LHCN-M2 (cell line): ENCODE measurements at places on chromosomes 3 and 15. TPM values are rescaled to one million over a fixed set of nuclear protein-coding genes. Genes with fewer than 3 reads are reported as not detected.

DNA sequence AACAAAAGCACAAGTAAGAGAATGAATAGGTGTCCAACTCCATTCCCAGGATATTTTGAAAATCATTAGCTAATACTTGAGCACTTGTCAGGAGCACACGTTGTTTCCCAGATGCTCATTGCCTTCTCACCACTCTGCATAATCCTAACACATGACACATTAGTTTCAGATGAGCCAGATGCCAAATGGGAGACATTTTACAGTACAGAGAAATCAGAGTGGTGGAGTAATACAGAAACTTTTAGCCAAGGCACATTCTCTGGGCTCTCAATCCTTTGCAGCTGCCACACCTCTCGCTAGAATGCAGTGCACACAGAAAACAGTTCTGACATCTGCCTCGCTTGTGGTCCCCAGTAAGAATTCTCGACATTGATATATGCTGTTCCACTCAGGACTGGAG lies 76.6 kb downstream of the P3H2 start:
- peak; percentile 78 for DNase-seq

GRCh38 chr3:150130404-150131100 lies 159.9 kb upstream of the PFN2 start:
- no peak for DNase-seq

DNA sequence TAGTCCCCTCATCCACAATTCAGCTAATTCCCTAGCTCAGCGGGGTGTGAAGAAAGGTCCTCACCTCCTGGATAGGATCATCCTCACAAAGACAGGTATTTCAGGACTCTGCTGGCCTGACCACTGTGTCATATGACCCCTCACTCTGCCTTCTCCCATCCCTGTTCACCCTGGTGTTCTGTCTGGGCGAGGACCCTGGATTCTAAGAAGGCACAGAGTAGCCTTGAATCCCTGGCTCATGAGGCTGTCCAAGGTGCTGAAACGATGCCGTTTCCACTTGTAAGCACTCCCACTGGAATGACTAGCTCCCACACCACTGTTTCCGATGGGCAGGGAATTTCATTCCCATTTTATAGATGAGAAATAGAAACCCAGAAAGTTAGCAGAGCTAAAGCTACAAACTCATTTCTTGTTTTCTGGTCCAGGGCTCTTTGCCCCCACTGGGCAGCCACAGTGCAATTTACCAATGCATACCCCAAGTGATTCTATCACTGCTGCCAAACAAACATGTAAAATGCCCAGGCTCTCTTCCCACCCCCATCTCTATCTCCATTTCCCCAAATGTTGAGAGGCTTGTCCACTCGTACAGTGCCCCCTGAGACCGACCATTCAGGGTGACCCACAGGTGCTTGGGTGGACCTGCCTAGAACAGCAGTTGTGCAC lies 83.2 kb downstream of the RAB11A start:
- DNase-seq, result peak; percentile 36

DNA sequence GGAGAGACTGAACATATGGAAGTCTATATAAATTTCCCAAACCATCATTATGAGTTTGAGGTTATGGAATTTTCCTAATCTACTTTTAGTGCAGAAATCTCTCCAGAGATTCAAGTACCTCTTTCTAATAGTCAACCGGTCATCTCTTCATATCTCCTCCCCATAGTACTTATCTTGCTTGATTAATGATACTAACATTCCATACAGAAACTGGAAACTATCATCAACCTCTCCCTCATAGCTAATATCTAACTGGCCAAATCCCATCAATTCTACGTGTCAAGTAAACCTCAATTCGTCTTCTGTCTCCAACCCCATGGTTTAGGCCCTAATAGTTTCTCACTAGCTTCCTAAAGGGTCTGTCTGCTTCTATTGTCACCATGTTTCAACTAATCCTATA lies 44.4 kb upstream of the VGLL3 start:
- no peak for DNase-seq

- peak; percentile 91 for DNase-seq
Observed at GRCh38 chr3:174440741-174441587, 418.2 kb upstream of the NAALADL2 start.

GRCh38 chr3:110788794-110789193 lies 282.8 kb upstream of the NECTIN3 start:
- DNase-seq, result no peak

Gene TGFBR2
- 278 and 330 TPM in 2 replicates for total RNA-seq

GRCh38 chr3:23950293-23950692 lies 5.2 kb downstream of the NR1D2 start:
- no peak for DNase-seq

DNA sequence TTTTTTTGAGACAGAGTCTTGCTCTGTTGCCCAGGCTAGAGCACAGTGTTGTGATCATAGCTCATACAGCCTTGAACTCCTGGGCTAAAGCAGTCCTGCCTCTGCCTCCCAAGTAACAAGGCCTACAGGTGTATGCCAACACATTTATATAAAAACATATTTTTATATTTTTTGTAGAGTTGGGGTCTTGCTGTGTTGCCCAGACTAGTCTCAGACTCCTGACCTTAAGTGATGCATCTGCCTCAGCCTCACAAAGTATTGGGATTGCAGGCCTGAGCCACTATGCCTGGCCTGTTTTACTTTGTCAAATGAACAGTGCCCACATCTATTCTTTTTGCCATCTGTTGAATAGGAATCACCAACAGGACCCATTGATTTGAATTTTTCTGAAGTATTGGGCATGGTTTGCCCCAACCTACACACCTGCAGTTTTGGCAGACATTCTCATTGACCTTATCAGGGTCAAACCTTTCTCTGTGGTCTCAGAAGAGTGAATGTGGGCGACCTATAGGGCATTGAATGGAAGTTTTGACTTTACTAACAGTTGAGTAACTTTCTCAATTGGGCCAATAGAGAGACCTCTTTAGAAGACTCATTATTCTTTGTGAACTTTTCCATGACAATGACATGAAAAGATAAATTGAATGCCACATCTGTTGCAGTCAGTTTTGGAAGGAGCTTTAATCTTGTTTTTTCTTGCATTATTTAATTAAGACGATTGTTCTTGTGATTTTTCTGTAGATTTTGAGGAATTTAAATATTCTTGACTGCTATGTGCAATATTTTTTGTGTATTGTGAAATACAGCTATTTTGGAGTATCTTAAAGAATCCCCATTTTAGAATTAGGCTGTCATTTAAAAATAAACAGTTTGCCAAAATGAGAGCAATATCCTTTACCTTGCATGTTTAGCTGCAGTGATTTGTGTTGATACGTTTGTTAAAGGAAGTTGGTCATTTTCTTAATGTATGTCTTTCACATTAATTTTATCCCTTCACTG lies 2.7 kb downstream of the IREB2 start:
- no peak for DNase-seq

- no peak for DNase-seq
Observed at GRCh38 chr3:149648525-149648924, 9.3 kb downstream of the WWTR1 start.

Gene GOLGA8M
- 0.29 TPM in 1 of 2 replicates, not detected in the other for total RNA-seq

Gene CCR4
- not detected in 2 replicates for total RNA-seq

Gene PYGO1
- 10.5 and 11.7 TPM in 2 replicates for total RNA-seq

- no peak for DNase-seq
Observed at GRCh38 chr3:97821287-97821773, 481 bp upstream of the CRYBG3 start.

Gene POLQ
- total RNA-seq, result 11.9 and 14.6 TPM in 2 replicates

- no peak for DNase-seq
Observed at GRCh38 chr3:169748670-169749069, 16.2 kb downstream of the TERC start.

- DNase-seq, result peak; percentile 72
Observed at GRCh38 chr3:146454796-146455195, 14.6 kb downstream of the PLSCR2 start.

Gene CCDC32
- total RNA-seq, result 12.9 and 14.1 TPM in 2 replicates

Gene GOLGA8R
- 1.3 and 2.0 TPM in 2 replicates for total RNA-seq

GRCh38 chr15:78105476-78106241 lies 13.3 kb downstream of the SH2D7 start:
- DNase-seq, result peak; percentile 43

DNA sequence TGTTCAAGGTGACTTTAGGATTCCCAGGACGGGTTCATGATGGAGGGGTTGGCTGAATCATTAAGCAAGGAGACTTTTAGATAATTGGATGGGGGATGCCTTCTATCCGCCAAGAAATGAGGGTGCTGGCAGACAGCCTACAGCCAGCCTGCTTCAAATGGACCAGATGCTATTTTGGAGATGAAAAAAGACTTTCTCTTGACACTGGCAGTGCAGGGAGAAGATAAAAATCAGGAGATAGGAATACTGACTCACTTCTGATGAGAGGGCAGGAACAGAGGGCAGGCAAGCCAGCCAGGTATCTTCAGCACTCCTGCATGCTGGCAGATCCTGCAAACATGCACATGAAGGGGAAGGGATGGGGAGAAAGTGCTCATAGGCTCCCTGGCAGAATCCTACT lies 7.7 kb upstream of the SYN2 start:
- DNase-seq, result no peak

DNA sequence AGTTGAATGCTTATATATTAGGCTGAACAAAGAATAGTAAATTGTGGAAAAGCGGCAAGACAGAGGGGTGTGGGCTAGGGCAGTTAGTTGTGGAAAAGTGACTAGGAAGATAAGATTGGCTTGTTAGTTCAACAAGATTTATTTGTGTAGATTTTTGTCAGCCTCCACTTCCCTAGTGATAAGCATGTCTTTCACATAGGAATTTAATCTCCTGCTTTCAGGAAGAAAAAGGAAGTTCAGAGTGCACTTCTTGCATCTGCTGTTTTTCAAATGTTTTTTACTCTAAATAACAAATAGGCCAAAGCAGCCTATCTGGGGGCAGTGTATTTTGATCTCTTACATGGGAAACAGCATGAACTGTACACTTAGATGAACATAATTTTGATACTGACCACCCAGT lies 919.9 kb downstream of the NAALADL2 start:
- DNase-seq, result no peak

- peak; percentile 36 for DNase-seq
Observed at GRCh38 chr3:188431040-188431439, 277.1 kb downstream of the LPP start.

DNA sequence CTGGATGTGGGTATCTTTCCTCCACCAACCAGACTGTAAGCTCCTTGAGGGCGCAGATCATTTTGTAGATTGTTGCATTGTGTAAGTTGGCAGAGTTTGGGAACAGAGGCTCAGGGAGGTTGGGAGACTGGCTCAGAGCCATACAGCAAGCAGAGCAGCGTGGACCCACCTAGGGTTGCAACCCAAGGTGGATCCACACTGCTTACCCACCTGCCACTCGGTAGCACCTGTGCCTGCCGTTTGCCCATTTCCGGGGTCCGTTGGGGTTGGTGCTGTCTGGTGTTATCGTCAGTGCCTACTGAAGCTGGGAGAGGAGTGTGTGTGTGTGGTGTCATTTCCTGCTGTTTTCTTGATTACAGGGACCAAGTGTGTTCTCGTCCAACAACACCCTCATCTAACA lies 19.0 kb downstream of the SMAD6 start:
- no peak for DNase-seq

Gene PRRT3
- 1.4 and 2.5 TPM in 2 replicates for total RNA-seq

Gene INKA1
- total RNA-seq, result 3.9 and 4.7 TPM in 2 replicates

GRCh38 chr3:50126287-50127211 lies 28.6 kb upstream of the SEMA3F start:
- DNase-seq, result no peak

Gene HTR3C
- not detected in 2 replicates for total RNA-seq

Gene CPLX3
- total RNA-seq, result not detected in 2 replicates

DNA sequence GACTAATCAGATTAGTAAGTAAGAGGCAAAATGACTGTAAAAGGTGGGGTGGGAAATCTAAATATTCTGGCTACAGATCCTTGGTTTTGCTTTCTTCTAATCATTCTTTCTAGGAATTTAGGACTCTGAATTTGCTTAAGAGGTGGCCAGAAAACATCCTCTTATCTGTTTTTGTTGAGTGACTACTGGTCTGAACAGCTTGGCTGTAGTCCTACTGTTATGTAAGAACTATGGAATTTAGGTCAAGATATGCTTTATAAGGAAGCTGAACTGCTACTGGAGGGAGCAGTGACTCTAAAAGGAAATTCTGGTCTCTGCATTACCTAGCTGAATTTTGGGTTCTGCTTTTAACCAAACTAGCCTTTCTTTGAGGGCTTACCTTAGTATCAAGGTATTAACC lies 33.5 kb upstream of the CSPG5 start:
- DNase-seq, result peak; percentile 58

DNA sequence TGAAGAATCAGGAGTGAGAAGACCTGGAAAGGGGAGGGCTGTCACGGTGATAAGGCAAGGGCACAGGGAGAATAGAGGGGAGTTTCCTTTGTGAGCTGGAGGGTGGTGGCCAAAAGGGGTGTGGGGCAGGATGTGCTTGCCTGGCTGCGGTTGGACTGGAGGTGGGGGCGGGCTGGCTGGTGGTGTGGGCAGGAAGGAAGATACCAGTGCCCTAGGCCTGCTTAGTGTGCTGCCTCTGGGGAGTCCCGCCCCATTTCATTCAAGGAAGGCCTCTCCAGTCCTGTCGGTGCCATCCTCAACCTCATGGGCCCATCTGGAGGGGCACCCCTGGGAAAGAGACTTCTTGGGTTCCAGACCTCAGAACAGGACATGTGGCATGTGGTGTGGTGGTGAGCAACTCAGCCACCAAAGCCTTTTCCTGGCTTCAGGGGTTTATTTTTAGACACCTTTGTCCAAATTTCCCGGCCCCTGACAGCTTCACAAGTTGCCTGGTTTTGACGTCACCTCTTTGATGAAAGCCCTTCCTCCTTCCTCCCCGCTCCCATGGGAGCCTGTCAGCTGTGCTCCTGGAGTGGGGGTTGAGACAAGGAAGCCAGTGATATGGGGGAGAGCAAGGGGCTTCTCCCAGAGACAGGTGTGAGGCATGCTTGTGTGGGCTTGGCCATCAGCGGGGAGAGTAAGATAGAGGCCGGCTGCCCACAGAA lies 15.6 kb downstream of the TEX264 start:
- peak; percentile 37 for DNase-seq

- no peak for DNase-seq
Observed at GRCh38 chr3:3798631-3799113, 559 bp upstream of the LRRN1 start.

- DNase-seq, result no peak
Observed at GRCh38 chr3:176776622-176777175, 420.6 kb downstream of the TBL1XR1 start.

GRCh38 chr3:42701371-42702065 lies 1.1 kb downstream of the HHATL start:
- peak; percentile 54 for DNase-seq

DNA sequence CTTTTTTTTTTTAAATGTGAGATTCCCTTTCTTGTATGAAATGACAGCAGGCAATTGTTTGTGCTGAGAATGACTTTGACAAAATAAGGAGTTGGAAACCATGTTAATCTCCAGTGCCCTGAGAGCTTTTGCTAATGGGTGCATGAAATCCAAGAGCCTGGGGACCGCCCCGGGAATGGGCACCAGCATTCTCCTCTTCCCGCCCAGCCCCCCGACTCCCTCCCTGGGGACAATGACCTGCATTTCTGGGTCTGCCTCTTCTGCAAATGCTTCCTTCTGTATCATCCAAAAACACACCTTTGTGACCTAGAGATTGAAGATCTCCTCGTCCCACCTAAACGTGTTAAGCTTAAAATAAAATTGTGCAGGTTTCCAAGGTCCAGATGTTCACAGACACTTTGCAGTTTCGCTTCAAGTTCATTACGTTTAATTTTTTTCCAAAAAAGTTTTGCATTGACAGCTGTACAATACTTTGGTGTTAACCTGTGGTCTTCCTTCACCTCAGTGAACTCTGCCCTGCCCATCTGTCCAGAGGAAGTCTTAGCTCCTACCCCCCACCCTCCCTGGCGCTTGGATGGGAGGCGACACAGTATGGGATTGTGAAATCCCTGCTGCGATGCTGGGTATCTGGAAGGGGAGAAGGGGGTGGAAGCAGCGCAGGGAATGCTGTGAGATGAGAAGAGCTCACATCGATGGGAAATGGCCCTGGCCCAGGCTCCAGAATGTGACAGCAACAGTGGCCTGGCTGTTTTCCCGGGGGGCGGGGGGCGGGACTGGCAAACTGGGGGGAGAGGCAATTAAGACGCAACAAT lies 50.1 kb downstream of the TLE3 start:
- no peak for DNase-seq
